Foreskin keratinocyte (primary cell): ENCODE measurements at places on chromosomes 7 and 10. TPM values are rescaled to one million over a fixed set of nuclear protein-coding genes. Genes with fewer than 3 reads are reported as not detected.

The SPDYE2 gene
- not detected in 2 replicates for polyA plus RNA-seq

The SLC26A3 gene
- polyA plus RNA-seq: not detected in 2 replicates

The TMEM196 gene
- not detected in 2 replicates for polyA plus RNA-seq

GRCh38 chr10:88062385-88062784 is 199.0 kb downstream of the PTEN start:
- no peak for DNase-seq

GRCh38 chr7:144786522-144786921 is 49.3 kb downstream of the TPK1 start:
- no peak for DNase-seq

GRCh38 chr7:51700593-51701215 is 384.1 kb upstream of the COBL start:
- no peak for DNase-seq

DNA sequence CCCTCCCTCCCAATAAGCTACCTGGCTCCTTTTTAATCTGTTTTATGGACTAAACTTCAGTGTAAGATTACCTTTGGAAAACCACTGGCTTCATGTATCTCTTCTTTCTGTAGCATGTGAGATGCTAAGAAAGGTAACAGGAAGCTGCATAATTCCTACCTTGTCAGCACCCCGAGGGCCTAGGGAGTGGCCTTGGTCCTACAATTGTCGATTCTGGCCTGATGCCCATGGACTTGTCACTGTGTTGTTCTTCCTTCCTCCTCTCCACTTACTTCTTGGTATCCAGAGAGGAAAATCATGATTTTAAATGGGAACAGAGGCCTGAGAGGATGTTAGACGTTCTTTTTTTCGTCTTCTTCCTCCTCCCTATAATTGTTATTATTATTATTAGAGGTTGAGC is 42.9 kb upstream of the PDZD8 start:
- DNase-seq: peak; percentile 67

DNA sequence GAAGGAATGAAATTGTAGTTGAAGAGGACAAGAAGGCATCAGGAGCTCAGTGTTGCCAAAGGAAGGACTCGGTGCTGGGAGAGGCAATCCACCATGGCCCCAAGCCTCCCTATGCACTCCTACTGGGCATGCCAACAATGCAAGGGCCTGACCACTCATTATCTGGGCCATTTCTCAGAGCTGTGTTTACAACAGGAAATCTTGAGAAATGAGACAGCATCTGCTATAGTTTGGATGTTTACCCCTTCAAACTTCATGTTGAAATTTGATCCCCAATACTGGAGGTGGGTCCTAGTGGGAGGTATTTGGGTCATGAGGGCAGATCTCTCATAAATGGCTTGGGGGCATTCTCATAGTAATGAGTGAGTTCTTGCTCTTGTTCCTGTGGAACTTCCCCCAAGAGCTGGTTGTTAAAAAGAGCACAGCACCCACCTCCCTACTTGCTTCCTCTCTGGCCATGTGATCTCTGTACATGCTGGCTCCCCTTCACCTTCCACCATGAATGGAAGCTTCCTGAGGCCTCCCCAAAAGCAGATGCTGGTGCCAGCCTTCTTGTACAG is 50.8 kb upstream of the AOAH start:
- no peak for DNase-seq

DNA sequence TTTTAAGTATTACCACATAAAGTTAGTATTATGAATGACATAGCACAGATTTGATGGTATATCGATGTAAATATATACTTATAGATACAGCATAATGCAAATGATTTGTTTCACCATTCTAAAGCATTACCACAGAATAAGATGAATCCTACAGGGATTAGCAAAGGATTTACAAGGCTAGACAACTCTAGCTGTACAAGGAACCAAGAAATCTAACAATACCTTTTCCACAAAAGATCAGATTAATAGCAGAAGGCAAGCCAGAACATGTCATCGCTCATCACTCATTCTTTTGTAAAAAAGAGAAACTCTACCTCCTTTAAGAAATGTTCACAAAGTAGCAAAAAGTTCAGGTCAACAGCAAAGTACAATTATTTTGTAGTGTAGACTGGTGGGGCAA is 105.1 kb upstream of the ANK3 start:
- DNase-seq: peak; percentile 22

- DNase-seq: no peak
Observed at GRCh38 chr7:8362723-8363369, 70.6 kb upstream of the NXPH1 start.

DNA sequence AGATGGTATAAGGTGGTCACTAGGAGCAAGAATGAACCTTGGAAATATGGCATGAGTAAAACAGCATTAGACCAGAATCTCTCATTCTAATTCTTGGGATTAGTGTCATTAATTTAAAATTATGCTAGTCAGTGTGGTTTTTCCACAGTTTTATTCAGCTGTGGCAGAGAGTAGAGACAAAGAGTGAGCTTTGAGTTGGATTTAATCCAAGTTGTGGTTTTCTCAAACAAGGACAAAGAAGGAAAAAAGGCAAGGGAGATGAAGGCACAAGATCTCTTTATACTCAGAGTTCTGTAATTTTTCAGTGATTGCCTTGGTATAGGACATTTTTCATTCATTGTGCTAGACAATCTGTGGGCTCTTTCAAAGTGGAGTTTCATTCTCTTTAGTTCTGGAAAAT is 28.2 kb upstream of the AKAP9 start:
- no peak for DNase-seq

GRCh38 chr10:3500408-3500856 is 284.6 kb downstream of the KLF6 start:
- peak; percentile 39 for DNase-seq

DNA sequence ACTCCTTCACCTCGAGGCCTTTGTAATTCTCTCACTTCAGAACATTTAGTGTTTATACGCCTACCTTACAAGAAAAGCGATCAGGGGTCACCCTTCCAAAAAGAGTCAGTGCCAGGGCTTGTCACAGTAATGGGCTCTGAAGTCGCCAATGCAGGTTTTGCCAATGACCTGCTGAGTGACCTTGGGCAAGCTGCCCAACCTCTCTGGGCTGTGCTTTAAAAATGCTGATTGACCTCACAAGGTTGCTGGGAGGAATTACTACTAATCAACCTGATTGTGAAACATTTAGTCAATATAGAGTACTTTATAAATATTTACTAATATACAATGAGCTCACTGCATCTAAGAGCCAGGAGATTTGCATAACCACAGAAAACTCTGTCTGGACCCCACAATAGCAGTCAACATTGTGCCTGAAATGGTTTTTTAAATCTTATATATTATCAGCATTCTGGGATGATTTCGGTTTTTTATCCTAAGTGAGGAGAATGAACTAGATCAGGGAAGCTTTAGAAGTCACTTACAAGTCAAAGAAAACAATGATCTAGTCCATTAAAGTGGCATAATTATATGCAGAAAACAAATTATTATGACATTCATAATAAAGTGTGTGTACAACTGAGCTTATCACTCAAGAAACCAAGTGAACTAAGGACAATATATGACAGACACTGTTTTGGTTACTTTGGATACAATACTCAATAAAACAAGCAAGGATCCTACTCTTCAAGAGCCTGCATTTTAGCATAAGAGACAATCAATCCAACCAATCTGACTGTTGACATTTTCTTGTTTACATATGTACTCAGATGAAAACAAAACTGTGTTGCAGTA is 290.5 kb downstream of the SORCS1 start:
- DNase-seq: no peak

DNA sequence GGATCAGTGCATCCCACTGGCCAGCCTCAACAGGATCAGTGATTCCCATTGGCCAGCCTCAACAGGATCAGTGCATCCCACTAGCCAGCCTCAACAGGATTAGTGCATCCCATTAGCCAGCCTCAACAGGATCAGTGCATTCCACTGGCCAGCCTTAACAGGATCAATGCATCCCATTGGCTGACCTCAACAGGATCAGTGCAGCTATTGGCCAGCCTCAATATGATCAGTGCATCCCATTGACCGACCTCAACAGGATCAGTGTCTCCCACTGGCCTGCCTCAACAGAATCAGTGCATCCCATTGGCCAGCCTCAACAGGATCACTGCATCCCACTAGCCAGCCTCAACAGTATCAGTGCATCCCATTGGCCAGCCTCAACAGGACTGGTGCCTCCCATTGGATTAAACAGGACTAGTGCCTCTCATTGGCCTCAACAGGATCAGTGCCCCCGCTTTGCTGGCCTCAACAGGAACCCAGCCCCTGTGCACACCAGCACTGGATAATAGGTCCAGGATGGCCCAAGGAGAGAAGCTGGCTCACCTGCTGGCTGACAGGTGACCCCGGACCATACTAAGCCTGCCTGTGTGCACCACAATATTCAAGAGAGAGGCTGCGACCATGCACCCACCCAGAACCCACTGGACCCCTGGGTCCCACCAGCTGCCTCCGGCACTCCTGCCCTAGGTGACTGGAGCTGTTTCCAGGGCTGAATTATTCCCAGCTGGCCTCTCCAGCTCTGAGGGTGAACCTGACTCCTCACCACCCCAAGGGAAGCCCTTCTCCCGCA is 59.9 kb downstream of the PDGFA start:
- no peak for DNase-seq
